ENCODE measurements at places on chromosomes 7 and 10.

DNA sequence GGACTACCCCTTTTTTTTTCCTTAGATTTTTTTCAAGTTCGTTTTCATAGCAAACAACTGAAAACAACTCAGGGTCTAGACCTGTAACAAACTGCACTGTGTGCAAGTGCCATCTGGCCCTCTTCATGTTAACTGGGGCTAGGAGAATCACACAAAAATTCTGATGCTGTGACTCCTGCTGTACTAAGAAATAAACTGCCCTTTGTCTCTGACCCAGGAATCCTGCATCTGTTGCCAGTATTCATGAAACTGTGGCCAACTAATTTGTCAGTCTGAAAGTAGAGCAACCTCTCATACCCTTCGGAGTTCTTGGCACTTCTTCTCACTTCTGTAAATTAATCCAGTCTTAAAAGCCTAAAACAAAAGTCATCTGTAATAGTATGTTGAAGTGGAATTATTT, 218.4 kb upstream of the PCDH15 start:
- DNase-seq: no peak

GRCh38 chr10:69043931-69044531, 43.9 kb upstream of the SRGN start:
- no peak for DNase-seq

DNA sequence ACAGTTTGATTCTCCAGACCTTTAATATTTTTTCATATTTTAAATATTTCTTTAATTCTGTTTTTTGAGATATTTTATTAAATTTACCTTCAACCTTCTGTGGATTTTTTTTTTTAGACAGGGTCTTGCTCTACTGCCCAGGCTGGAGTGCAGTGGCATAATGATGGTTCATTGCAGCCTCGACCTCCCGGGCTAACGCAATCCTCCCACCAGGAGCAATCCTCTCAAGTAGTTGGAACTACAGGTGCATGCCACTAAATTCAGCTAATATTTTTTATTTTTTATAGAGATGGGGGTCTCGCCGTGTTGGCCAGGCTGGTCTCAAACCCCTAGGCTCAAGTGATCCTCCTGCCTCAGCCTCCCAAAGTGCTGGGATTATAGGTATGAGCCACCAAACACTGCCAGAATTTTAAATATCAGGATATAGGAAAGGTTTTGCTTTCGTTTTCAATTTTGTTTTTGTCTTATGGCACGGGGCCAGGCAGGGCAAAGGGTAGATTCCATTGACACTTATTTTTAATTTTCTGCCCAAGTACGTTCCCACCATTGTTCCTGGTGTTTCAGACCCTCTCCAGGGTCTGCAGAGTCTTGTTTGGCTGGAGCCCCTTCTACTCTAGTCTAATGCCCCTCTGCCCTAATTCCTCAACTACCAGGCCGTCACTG, 1.2 kb downstream of the TACC2 start:
- no peak for DNase-seq

- no peak for DNase-seq
Measured at GRCh38 chr7:116271161-116271913, 61.0 kb downstream of the TES start.

GRCh38 chr10:96417441-96417840, 58.6 kb upstream of the OPALIN start:
- DNase-seq: no peak

- no peak for DNase-seq
Measured at GRCh38 chr7:47743965-47744591, 162.2 kb upstream of the TNS3 start.

- peak; percentile 71 for DNase-seq
Measured at GRCh38 chr10:75399461-75400162, 2.0 kb downstream of the ZNF503 start.

DNA sequence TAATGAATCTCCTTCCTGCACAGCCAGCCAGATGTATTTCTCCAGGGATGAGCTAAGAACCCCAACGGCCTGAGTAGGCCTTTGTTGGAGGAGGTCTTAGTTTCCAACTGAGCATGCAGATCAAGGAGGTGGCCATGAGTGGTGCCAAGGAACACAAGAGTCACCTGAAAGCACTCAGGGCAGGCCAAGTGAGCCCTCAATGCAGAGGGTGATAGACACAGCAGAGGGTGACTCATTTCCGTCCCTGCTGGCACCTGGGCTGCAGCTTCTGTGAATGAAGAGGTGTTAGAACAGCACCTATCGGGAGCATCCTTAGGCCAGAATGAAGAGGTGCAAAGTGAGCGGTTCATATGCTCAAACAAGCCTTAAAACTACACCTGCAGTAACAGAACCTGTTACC, 211.8 kb downstream of the FRMD4A start:
- DNase-seq: no peak

DNA sequence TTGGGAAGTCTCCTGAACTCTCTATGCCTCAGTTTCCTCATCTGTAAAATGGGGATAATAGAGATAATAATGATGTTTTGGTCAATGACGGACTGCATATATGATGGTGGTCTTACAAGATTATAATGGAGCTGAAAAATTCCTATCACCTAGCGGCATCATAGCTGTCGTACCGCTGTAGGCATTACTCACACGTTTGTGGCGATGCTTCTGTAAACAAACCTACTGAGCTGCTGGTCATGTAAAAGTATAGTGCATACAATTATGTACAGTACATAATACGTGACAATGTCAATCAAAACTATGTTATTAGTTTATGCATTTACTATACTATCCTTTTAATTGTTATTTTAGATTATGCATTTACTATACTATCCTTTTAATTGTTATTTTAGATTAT, 339.1 kb upstream of the NPVF start:
- no peak for DNase-seq

DNA sequence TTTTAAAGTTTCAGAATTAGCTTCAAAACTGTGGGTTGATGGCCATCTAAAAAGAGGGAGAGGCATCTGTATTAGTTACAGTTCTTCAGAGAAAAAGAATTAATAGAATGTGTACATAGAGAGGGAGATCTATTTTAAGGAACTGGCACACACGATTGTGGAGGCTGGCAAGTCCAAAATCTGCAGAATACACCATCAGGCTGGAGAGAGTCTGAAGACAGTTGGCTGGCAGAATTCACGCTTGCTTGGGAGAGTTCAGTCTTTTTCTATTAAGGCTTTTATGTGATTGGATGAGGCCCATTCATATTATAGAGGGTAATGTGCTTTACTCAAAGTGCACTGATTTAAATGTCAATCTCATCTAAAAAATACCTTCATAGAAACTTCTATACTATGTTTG, 135.1 kb upstream of the SORCS1 start:
- DNase-seq: no peak

- peak; percentile 55 for DNase-seq
Measured at GRCh38 chr10:97707134-97707861, 6.2 kb upstream of the MARVELD1 start.
